ENCODE measurements at places on chromosomes 11 and 22.
A peak's percentile ranks its signal among the peaks of the same experiment; 100 is the strongest.

DNA sequence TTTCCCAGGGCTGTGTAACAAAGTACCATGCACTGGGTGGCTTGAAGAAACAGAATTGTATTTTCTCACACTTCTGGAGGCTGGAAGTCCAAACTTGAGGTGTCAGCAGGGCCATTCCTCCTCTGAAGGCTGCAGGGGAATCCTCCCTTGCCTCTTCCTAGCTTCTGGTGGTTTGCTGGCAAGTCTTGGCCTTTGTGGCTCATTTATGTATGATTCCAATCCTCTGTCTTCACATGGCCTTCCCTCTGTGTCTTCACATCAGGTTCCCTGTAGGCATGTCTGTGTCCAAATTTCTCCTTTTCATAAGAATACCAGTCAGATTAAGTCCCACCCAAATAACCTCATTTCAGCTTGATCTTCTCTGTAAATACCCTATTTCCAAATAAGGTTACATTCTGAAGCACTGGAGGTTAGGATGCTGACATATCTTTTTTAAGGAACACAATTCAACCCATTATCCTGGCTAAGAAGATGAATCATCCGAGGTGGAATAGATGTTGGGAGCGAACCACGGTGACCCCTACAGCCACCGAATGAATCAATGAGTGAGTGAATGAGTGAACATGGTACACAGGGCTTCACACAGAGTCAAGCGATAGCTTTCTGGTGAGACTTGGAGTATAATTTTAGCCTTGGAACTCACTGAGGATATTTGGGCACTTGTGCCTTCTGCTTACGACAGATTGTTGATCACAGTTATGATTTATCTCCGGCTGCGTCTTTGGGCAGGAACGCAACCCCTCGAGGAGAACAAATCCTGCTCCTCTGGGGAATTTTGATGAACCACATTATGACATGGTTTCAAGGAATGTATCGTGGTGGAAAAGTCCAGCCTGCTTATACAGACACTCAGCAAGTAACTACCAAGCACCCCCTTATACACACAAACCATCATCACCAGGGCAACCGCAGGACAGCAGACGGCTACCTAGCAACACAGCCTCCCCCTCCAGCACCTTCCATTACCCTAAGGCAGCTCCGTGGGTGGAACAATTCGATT is 34.3 kb upstream of the MICAL2 start:
- DNase-seq = peak; percentile 77

GRCh38 chr11:48880021-48880441 is 103.7 kb downstream of the TRIM51G start:
- no peak for DNase-seq

DNA sequence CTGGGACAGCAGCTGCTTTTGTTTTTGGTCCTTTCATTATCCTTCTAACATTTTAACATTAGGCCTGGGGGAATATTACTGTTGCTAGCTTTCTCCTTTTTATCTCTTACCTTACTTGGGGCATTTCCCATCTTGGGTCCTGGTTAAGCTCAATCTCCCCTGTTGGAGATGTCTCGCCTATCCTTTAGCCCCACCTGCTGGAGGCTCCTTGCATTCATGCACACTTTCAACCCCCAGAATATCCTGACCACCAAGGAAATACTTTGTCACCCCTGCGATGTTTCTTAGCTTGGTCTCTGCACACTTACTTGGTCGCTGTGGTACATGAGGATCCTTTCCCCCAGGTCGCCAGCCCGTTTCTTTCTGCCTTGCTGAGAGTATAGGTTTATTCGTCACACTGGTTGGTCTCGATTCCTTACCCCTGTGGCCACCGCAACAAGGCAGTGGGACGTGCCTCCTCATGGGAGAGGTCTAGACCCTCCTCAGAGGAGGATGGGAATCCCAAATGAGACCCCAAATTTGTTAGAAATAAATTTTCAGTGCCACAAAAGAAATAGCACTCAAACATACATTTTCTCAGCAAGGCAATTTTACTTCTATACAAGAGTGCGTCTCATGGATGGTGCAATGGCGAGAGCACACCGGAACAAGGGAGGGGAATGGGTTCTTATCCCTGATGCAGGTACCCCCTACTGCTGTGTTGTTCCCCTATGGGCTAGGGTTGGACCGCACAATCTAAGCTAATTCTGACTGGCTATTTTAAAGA is 5.4 kb upstream of the TXN2 start:
- DNase-seq = no peak

DNA sequence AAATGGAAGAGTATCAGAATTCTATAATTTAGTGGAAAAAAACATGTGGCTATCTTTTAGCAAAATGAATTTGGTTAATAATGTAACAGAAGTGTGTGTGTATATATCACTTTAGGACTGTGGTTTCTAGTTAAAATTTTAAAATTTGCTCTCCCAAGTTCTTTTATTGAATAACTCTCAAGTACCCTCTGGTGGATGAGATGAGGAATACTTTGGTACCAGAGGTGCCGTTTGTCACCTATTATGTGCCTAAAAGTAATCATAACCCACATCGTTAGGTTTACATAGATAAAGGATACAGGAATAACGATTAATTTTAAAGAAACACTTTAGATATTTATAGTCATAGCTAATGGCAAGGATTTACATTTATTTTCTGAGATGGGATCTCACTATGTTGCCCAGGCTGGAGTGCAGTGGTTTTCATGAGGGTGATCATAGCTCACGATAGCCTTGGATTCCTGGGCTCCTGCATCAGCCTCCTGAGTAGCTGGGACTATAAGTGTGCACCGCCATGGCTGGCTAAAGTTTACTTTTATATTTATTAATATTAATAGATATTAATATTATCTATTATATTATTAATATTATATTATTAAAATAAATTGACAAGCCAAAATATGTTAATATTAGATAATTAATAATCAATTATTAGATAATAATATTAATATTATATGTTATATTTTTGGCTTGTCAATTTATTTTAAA is 66.7 kb upstream of the CAPRIN1 start:
- no peak for DNase-seq

DNA sequence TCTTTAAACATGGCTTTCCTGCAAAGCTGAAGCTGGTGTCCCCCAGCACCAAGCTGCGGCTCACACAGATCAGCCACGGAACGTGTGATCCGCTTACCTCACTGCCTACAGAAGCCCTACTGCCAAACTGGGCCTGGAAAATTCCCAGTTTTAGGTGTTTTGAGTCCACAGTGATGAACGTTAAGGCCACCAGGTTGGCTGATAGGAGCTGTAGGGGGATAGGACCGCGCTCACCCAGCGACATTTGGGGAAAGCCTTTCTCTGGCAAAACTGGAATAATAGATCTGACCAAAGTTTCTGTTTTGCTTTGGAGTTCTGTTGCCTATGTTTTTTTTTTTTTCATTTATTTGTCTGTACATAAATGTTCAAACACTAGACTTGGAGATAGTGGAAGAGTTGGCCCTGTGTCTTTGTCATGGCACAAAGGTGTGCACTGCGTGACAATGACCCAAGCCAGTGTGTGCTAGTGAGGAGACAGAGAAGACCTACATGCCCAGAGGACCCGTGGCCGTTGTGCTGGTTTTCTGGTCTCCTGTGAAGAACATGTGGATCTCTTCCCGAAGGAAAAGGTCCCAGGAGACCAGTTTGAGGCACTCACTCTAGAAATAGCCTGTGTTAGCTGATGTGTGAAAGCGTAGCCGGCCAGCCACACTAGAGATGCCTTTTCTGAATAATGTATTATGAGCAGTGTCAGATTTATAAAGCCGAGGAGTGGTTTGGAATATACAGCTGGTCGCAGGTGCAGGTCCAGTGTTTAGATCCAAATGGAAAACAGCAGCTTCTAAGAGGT is 15.0 kb downstream of the ASPHD2 start:
- DNase-seq = no peak

DNA sequence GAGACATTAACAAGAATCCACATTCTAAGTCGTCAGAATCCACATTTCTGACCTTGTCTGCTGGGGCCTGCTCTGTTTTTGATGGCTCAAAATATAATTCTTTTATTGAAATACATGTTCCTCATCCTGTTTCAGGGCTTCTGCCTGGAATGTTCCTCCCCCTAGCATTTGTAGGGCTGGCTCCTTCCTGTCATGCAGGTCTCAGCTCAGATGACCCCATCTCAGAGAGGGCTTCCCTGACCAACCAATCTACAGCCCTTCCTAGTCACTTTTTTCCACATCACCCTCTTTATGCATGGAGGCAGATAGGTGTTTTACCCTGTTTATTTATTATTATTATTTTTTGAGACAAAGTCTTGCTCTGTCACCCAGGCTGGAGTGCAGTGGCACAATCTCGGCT is 14.8 kb downstream of the TMEM123 start:
- DNase-seq = no peak

DNA sequence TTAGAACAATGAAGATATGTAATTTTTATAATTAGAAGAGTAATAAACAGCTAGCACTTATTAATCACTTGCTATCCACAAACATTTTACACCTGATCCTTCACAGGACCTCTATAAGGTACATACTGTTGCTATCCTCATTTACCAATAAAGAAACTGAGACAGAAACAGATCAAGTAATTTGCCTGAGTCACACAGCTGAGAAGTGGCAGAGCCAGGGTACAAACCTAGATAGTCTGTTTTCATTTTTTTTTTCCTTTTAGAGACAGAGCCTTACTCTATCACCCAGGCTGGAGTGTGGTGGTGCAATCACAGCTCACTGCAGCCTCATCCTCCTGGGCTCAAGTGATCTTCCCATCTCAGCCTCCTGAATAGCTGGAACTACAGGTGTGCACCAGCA is 71.8 kb upstream of the PTH start:
- no peak for DNase-seq

DNA sequence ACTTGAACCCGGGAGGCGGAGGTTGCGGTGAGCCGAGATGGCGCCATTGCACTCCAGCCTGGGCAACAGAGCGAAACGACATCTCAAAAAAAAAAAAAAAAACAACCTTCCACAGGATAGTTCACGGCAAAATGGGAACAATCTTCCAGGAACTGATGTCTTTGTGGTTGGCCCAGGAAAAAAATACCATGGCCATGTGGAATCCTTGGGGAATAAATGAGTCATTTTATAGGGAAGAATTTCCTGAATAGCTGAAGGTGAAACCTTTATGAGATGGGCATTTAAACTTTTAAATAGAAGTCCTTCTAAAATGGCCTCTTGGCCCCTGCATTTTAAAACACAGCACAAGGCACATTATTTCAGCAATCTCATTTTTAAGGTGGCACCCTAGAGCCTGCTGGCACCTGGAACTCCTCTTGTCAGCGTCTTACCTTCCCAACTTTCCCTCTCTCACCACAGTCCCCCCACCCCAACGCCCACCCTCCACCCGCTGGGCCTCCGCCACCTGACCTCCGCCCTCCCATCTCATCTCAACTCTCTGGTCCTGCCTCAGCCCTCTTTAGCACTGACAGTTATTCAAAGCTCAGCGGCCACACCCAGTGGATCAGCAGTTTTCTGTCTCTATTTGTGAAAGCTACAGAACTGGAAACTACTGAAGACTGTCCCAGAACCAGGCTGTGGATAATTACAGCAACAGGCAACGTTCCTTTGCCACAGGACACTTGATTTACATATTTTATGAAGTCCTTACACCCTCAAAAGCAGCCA is 43.1 kb downstream of the SCGB1A1 start:
- DNase-seq = no peak

DNA sequence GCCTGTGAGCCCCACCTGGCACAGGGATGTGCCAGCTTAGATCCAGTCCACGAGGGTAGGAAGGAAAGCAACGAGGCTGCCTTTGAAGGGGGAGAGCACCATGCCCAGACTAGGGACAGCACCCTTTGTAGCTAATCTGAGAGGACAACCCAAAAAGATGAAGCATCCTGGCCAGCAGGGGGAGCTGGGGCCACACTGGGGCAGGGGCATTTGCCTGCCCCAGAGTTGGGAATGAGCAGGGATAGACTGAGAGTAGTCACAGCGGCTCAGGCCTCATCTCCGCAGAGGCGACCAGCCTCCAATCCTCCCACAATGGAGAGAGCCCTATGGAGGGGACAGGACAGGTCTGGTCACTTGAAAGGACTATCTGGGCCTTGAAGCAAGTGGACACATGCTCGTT is 16.4 kb downstream of the LMO1 start:
- peak; percentile 70 for DNase-seq

DNA sequence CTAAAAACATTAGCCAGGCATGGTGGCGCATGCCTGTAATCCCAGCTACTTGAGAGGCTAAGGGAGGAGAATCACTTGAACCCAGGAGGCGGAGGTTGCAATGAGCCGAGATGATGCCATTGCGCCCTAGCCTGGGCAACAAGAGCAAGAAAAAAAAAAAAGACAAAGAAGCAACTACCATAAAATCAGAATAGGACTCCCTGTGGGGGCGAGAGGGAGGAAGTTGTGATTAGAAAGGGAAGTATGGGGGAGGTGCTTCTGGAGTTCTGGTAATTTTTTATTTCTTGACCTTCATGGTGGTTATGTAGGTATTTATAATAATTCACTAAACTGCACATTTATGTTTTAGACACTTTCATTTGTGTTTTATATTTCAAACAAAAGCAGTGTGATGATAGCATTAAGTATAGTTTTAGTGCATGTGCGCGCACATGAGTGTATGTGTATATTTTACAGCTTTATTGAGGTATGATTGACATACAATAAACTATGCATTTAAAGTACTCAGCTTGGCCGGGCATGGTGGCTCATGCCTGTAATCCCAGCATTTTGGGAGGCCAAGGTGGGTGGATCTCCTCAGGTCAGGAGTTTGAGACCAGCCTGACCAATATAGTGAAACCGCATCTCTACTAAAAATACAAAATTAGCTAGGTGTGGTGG is 43.5 kb downstream of the SIK2 start:
- DNase-seq = no peak

Data from aorta (tissue), 5 donors.